ENCODE measurements at places on chromosomes 5 and 9. TPM values are rescaled to one million over a fixed set of nuclear protein-coding genes. Genes with fewer than 3 reads are reported as not detected.

RGS7BP gene
- total RNA-seq = not detected

- no peak for DNase-seq
Observed at GRCh38 chr9:24036459-24036858, 210.4 kb upstream of the ELAVL2 start.

GRCh38 chr5:132086277-132086794 is 12.7 kb downstream of the CSF2 start:
- DNase-seq = no peak

DNA sequence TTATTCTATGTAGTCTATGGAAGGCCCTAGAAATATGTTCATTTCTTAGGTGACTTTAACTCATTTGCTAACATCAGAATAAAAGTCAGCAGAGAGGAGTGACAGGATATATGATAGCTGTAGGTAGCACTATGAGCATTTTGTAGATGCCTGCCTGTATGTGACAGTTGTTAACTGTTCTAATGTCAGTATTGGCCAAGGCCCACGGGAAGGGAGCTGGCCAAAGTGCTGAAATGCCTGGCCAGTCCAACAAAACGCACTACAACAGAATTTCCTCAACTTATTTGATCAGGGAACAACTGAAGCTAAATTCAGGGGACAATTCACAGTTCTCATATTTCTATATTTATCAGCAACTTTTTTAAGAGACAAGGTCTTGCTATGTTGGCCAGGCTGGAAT is 20.8 kb downstream of the SV2C start:
- no peak for DNase-seq

GRCh38 chr5:122607818-122608217 is 167.1 kb upstream of the SNX2 start:
- DNase-seq = no peak
